ENCODE measurements at places on chromosomes 12 and 14. TPM values are rescaled to one million over a fixed set of nuclear protein-coding genes. Genes with fewer than 3 reads are reported as not detected.

PIK3C2G gene
- not detected for total RNA-seq

TCL1B gene
- total RNA-seq = not detected

FGF6 gene
- not detected for total RNA-seq

MTHFD1 gene
- total RNA-seq = 58.2 TPM

Measured in endothelial cell of coronary artery (primary cell).